Brain microvascular endothelial cell (primary cell): ENCODE measurements at places on chromosomes 12 and 14.

DNA sequence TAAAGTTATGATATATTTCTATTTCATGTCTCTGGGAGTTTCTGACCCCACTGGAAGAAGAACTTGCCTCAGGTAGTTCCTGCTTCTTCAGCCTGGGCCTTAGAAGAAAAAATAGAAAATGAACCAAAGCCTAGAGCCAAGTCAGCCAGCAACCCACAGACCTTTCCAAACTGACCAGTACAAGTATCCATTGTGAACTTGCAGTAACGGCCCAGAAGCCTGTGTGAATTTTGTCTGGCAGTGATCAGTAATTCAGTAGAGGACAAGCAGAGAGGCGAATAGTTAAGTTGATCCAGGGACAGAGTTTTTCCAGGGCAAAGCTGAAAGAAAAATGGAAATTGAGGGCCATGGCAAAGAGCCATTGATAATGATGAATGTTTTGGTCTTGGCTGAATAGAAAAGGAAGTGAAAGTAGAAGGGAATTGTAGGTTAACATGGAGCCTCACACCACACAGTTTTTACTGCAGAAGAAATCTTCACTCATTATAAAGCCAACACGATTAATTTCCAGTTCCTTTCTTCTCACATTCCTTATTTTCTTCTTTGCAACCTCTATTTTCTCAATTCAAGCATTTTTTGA is 311.8 kb downstream of the BTG1 start:
- no peak for DNase-seq

DNA sequence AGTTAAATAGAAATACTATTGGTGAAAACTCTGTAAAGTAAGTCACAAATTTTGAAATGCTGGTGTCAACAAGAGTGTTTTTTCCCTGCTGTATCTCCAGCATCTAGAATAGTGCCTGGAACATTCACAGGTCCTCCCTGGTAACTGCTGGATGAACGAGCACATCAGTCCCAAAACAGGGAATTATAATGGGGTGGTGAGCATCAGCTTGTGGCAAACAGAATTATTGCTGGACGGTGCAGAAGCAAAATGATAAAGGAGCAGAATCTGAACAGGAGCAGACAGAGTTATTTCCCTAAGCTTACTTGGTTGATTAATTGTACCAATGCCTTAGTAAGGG is 129.9 kb downstream of the GRIP1 start:
- DNase-seq = no peak

DNA sequence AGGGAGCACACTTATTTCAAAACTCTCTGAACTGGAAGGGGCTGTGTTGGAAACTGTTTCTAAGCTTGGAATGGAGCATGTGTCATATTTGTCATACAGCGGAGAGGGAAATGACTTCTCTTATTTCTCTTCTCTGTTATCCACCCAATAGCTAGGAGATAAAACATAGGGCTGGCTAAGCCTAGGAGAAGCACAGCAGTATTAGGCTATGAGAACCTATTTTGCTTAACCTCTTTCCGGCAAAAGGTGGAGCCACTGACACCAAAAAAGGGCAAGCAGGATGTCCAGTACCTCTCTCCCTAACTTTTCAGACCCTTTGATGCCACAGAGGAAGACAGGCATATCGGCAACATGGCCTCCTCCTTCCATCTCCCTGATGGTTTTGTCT is 148.3 kb downstream of the CRADD start:
- no peak for DNase-seq

DNA sequence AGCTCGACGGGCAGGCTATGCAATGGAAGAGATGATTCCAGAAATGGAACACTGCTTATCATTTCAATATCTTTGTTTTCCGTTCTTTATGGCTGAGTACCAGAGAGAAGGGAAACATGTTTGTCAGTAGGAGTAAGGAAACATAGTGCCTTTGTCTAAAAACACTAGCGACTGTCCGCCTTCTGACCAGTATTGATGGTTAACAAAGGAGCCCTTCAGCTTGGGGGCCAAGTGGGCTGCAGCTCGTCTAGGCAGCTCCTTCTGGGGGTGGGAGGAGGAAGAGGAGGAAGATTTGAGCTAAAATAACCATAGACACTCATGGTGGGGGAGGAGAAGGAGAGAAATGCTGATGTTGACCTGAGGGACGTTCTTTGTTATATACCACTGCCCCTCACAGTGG is 15.0 kb downstream of the COQ5 start:
- no peak for DNase-seq
